CD14-positive monocyte (primary cell): ENCODE measurements at places on chromosomes 13 and 19. TPM values are rescaled to one million over a fixed set of nuclear protein-coding genes. Genes with fewer than 3 reads are reported as not detected.

The PLK5 gene
- polyA plus RNA-seq: not detected

The ZNF709 gene
- polyA plus RNA-seq: 0.09 and 0.28 TPM in 2 replicates

The ATP8B3 gene
- polyA plus RNA-seq: 1.8 TPM

The CD22 gene
- polyA plus RNA-seq: 0.24 TPM

The KLK13 gene
- not detected in 2 replicates for polyA plus RNA-seq

The KIR3DL2 gene
- 0.15 TPM for polyA plus RNA-seq

The SWSAP1 gene
- polyA plus RNA-seq: 8.7 TPM

GRCh38 chr19:55239004-55239403 is 10.4 kb upstream of the TMEM86B start:
- no peak for DNase-seq
- no peaks in the 10 kb centered on the region for H3K4me1 ChIP-seq
- H3K36me3 ChIP-seq: peaks cover 86% of the 10 kb centered on the region
- no peak overlapping the region for H3K4me3 ChIP-seq
- no peak overlapping the region for H3K27ac ChIP-seq
- H3K27me3 ChIP-seq: no peaks in the 10 kb centered on the region

DNA sequence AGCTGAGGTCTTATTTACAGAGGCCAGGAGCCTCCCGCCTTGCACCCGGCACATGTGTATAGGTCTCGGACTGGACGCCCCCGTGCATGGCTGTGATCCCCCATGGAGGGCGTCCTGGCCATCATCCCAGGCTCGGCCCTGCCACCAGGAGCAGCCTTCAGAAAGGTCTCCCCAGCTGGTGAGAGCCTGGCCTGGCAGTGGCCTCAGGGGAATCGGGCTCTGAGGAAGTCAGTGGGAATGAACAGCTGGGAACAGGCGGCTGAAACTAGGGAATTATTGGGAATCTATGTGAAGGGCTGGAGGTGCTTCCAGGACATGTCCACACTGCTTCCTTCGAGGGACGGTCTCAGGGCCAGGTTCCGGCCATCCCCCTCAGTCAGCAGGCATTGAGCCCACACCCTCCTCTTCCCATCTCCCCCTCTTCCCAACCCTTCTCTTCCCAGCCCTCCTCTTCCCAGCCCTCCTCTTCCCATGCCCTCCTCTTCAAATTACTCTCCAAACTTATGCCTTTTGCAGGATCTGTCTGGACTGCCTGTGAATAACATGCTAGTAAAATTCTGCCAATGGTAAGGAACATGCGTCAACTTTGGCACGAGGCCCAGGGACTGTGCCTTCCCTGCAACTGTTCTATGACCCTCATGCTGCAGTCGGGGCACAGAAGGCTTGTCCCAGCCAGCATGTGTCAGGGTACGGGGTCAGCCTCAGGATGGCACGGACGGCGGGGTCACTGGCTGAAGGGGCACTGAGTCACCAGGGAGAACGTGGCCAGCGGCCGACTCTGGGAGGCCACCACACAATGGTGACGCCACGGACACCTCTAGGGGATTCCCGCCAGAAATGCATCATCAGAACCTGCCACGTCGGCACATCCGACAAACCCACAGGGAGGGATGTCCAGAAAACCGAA is 24.2 kb upstream of the C13orf46 start:
- no peak overlapping the region for H3K4me3 ChIP-seq
- no peak overlapping the region for H3K27ac ChIP-seq
- no peak for DNase-seq
- peaks cover 66% of the 10 kb centered on the region for H3K36me3 ChIP-seq
- H3K4me1 ChIP-seq: no peaks in the 10 kb centered on the region
- no peaks in the 10 kb centered on the region for H3K27me3 ChIP-seq

DNA sequence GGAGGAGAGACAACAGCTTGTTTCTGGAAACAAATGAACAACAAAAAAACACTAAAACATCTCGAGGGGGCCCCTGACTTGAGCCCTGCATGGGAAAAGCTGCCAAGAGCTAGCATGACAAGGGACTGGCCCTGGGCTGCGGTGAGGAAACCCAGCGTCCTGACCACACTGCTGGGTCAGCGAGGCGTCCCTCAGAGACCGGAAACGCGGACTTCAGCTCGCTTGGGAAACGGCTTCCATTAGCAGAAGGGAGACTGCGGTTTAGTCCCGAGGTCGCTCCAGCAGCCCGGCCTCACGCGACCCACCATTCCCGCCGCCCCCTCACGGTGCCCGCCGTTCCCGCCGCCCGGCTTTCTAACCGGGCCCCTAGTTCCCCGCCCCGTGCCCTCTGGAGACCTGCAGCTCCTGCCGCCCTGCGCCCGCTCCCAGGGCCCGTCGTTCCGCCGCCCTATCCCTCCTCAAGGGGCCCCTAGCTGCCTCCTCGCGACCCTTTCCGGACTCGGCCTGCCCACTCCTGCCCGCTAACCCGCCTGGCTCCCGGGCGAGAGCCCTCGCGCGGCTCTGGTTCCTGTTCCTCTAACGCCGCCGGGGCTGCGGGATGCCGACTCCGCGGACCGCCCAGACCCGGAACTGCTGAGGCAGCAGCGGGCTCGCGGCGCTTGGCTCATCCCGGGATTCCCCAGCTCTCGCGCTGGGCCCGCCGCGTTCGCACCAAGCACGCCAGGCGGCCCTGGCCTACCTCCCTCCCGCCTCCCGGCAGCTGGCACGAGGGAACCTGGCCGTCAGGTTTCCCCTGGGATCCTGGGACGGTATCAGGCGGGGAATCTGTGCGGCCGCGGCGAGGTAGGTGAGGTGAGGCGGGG is at the start of gene CCDC122:
Gene CCDC122, minus strand, starts transcription at position 849 of the 863 bp plus-strand sequence. CDS start 10,364 bp downstream, outside the sequence.
- DNase-seq: peak; percentile 99
- peaks cover 24% of the 10 kb centered on the region for H3K4me1 ChIP-seq

GRCh38 chr19:41994521-41994971 is 516 bp upstream of the ATP1A3 start:
- peak; percentile 3 for DNase-seq
- H3K4me3 ChIP-seq: no peak overlapping the region
- no peak overlapping the region for H3K27ac ChIP-seq
- H3K4me1 ChIP-seq: peaks cover 9% of the 10 kb centered on the region

- H3K4me3 ChIP-seq: peak overlapping the region; percentile 84
- H3K27ac ChIP-seq: peak overlapping the region; percentile 76
- peaks cover 28% of the 10 kb centered on the region for H3K36me3 ChIP-seq
Observed at GRCh38 chr19:7393939-7394730, 45.4 kb downstream of the ARHGEF18 start.

DNA sequence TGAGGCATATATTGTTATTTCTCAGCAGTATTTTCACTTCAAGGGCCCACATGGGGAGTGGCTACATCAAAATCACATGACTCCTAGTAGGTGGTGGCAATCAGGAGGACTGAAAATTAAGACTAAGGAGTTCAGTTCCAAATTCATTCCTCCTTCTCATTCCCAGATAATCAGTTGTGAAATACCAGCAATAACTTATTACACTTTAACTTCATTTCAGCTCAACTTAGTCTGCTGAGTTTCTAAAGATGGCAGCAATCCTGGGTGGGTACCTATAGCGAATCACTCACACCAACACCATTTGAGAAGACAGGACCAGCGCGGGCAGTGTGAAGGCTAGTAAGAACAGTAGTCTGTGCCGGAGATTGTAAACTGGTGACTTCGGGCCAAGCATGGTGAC is 63.9 kb upstream of the SLC10A2 start:
- no peaks in the 10 kb centered on the region for H3K27me3 ChIP-seq
- no peaks in the 10 kb centered on the region for H3K4me1 ChIP-seq
- H3K36me3 ChIP-seq: no peaks in the 10 kb centered on the region

DNA sequence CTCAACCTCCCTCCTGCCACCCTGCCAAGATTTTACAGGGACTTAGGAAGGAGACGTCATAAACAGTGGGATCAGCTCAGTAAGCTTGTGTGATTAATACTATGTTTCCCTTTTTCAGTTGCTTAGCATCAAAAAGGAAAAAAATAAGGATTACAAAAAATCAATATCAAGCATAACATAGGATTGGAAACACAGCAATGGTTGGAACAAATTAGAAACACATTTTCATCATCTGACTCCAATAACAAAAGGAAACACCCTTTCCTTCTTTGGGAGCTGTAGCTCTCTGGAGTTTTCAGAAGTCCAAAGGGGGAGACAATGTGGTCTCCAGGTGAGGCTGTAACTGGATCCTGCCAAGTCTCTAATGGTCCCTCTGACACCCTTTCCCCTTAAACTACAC is 233.4 kb downstream of the B3GLCT start:
- no peak overlapping the region for H3K27ac ChIP-seq
- no peaks in the 10 kb centered on the region for H3K27me3 ChIP-seq
- H3K4me3 ChIP-seq: no peak overlapping the region
- DNase-seq: no peak
- no peaks in the 10 kb centered on the region for H3K36me3 ChIP-seq

DNA sequence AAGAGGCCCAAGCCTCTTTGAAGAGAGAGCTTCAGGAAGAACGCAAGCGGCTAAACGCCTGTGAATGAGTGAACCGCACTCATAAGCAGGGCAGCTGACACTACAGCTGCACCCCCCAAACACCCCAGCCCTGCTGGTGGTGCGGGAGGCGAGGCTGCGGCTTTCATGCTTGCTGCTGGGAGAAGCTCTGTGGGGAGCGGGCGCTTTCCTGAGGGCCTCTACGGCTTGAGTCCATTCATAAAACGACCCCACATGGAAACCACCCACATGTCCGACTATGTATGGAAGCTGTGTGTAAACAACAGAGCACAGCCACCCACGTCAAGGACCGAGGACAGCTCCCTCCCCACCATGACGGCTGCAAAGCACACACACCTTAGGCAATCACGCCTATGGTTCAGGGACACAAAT is 5.5 kb downstream of the AP3D1 start:
- DNase-seq: no peak
- no peaks in the 10 kb centered on the region for H3K27me3 ChIP-seq

- H3K27ac ChIP-seq: no peak overlapping the region
- H3K36me3 ChIP-seq: no peaks in the 10 kb centered on the region
- no peak overlapping the region for H3K4me3 ChIP-seq
- H3K27me3 ChIP-seq: no peaks in the 10 kb centered on the region
Observed at GRCh38 chr19:49712397-49712859, 21.5 kb downstream of the CPT1C start.

GRCh38 chr19:6470173-6470572 is 6.1 kb downstream of the CRB3 start:
- DNase-seq: no peak
- no peak overlapping the region for H3K4me3 ChIP-seq
- peaks cover 3% of the 10 kb centered on the region for H3K27me3 ChIP-seq
- H3K27ac ChIP-seq: no peak overlapping the region

DNA sequence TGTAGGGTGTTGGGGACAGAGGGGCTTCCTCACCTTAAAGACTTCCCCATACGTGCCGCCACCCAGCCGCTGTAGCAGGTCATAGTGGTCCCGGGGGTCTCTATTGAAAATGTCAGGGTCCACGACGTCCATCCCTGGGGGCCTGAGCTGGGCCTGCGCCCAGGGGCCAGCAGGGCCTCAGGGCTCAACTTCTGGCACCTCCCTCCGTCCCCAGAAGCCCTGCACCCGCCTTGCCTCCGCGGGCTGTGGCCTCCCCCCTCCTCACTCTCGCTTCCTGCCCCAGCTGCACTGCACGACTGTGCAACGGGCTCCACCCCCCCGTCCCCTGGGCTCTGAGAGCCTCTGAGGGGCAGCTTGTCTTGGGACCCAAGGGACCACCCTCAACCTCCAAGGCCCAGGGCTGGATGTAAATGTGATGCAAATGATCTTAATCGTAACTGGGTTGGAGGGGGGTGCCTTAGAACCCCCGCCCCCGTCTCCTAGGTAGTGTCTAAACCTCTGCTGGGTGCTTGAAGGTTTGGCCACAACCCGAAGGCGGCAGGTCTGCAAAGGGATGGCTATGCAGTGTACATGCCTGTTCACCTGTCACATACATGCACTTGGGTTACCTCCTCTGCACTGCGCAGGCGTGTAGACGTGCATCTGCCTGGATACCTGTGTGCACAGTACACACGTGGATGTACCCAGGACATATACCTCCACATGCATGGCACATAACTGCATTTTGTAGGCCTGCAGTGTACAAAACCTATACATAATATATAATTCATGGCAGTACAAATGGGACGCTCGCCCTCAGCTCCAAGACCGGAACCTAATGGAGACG is at the start of gene MAP4K1:
Gene MAP4K1, minus strand, starts transcription at position 190 of the 826 bp plus-strand sequence. Its CDS starts 58 bp downstream, at position 132.
- no peaks in the 10 kb centered on the region for H3K27me3 ChIP-seq
- H3K4me1 ChIP-seq: peaks cover 44% of the 10 kb centered on the region
- DNase-seq: peak; percentile 14
- H3K27ac ChIP-seq: peak within 1 kb of the TSS; percentile 97
- peak within 1 kb of the TSS; percentile 100 for H3K4me3 ChIP-seq

DNA sequence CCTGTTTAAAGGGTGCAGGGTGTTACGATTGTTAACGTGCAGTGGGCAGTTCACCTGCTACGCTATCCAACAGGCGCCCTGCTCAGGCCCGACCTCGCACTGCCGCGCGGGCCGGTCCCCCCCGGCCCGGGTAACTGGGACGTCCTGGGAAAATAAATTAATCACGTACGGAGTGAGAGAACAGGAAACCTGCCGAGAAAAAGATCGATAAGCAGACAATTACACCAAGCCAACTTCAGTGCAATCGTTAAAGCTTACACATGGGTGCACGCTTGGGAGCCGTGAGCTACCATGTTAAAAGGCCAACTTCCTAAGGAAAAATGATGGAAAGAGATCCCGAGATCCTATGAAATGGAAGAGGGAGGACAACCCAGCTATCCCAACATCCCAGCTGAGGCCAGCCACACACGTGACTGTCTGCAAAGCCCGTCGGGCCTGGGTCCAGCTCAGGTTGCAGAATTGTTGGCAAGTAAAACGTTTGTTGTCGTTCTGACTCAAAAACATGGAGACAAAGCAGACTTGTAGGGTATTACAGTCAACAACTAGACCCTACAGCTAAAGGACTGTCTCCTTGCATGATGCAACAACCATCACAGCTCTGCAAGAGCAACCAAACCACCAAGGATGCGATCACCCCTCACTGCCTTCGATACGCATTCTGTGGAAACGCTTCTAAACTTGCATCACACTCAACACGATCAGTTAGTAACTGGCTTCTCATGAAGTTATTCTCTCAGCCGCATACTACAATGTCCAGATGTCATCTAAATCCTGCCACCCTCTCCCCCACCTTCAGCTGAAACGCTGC is 741 bp upstream of the TUBGCP3 start:
- no peak for DNase-seq
- H3K36me3 ChIP-seq: no peaks in the 10 kb centered on the region

DNA sequence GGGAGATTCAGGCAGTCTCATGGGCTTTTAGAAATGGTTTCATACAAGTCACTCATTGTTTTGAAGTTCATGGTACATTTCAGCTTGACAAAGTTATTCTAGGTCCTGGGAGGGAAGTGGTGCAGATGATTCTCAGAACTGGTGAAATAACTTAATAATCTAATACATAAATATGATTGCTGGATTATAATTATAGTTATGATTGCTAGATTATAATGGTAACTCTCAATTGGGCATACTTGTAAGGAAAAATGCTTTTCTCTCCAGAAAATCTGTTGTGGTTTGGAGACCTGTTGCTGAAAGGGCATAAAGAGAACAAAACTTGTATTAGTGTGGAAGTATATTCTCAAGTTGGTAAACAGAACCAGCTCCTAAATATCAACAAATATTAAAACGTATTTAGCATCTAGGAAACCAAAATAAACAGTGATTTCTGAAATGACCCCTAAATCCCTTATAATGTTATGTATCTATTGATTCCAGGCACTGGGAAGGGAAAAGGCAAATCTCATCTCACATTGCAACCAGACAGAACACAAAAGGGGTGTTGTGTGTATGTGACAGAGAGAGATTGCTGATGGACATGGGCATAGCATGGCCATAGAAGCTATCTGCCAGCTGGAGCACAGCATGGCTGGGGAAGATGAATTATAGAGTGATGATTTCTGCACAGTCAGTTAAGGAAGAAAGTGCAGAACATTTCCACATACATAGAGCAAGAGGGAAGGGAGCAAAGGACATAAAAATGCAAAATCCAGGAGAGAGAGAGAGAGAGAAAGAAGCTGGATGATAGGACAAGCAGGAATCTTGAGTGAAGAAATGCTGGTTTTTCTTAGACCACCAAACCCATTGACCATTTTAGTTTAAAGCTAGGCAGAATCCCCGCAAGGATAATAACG is 87.1 kb upstream of the FRY start:
- H3K4me1 ChIP-seq: peaks cover 37% of the 10 kb centered on the region
- no peak for DNase-seq
- peak overlapping the region; percentile 41 for H3K27ac ChIP-seq
- peaks cover 53% of the 10 kb centered on the region for H3K36me3 ChIP-seq
- H3K4me3 ChIP-seq: no peak overlapping the region
